Stomach (tissue), 19 donors: ENCODE measurements at places on chromosomes 12 and 14. TPM values are rescaled to one million over a fixed set of nuclear protein-coding genes. Genes with fewer than 3 reads are reported as not detected.

RFLNA gene
- total RNA-seq: 61.3 TPM

MYF6 gene
- not detected for total RNA-seq

PTGER2 gene
- total RNA-seq: 22.0 TPM

PLEKHH1 gene
- 38.8 TPM for total RNA-seq

DNA sequence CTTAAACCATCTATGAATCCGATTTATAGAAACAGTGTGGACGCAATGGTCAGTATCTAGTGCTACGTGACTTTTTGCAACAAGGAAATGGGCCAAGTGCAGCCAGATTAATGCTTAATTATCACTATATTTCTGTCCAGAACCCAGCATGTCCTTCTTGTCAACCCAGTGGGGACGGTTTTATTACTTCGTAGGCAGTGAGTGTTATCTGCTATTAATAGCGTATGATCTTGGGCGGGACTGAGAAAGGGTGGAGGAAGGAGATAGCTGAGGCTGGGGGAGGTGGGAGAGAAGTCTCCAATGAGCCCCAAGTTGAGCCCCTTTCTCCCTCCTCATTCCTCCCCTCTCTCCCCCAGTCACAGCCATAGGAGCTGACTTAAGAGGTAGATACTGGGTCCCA is 59.7 kb upstream of the FAM222A start:
- DNase-seq: no peak

DNA sequence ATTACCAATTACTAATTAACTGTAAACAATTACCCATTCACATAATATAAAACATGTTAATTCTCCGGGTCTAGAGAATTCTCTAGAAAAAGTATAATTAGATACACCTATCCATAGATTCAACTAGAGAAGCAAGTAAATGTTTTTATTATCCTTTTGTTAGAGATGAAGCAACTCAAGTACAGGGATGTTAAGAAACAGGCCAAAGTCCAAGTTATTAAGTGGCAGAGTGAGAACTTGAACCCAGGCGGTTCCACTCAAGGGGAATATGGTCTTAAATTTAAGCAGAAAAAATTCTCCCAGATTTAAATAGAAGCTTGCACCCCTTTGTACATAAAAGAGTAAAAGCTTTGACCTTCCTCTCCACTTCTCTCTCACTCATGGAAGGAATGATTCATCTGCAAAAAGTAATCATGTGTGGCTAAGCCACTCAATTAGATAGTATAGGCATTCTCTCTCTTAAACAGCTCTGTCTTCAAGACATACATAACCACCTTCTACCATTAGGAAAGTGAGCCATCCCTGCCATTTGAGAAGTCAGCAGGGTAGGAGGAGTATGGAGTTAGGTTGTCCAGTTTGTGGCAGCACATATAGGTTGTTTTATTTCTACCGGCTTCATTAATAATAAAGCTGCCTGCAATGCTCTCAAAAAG is 34.1 kb downstream of the ERGIC2 start:
- DNase-seq: peak; percentile 2

GRCh38 chr12:50397117-50397650 is 775 bp upstream of the FAM186A start:
- DNase-seq: no peak

- no peak for DNase-seq
These were observed 165.2 kb downstream of the TSPAN9 start for GRCh38 chr12:3242199-3242863.

- no peak for DNase-seq
These were observed 404.4 kb upstream of the MGAT4C start for GRCh38 chr12:86660488-86661147.

- no peak for DNase-seq
These were observed 10.6 kb upstream of the TBPL2 start for GRCh38 chr14:55450987-55451386.

GRCh38 chr12:54744590-54744989 is 96.4 kb upstream of the DCD start:
- DNase-seq: no peak

GRCh38 chr12:62738105-62738504 is 196.8 kb downstream of the PPM1H start:
- DNase-seq: no peak

GRCh38 chr12:64187370-64187769 is 34.7 kb downstream of the KICS2 start:
- DNase-seq: no peak

DNA sequence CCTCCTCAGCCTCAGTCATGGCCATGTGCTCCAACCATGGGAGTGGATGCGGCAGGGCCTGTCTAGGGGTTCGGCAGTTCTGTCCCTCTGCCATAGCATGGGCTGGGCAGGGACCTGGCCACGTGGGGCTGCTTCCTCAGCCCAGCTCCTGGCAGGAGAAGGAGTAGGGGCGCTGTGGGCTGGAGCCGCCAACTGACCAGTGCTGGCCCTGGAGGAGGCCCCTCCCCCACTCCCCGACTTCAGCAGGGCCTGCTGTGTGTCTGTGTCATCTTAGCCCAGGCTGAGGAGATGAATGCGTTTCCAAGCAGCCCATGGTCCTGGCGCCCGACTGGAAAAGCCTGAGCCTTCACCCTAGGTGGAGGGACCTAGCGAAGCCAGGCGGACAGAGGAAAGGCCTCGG is 2.7 kb upstream of the PACS2 start:
- DNase-seq: peak; percentile 64
